ENCODE measurements at places on chromosomes 11 and 22.
A peak's percentile ranks its signal among the peaks of the same experiment; 100 is the strongest.

GRCh38 chr22:29012101-29012433 lies 49.6 kb downstream of the C22orf31 start:
- DNase-seq, result no peak

DNA sequence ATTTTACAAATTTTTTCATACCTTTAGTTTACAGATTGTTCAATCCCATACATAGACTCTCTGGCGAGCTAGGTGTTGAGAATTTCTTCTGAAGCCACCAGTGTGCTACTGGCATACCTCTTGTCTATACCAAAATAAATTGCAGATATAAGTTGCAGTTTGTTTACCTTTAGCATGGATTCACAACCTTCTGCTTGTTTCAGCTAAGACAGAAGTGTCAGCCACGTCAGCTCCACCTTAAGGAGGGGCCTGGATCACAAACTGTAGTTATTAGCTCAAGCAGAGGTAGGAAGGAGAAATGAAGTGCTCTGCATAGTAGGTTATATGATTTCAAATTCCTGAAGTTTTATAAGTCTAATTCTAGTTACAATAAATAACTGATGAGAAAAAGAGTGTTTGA lies at the start of gene NXPE4:
TSS of gene NXPE4 (minus strand) at position 216 of the 400 bp plus-strand sequence. CDS start 1,027 bp downstream, outside the sequence.
- no peak for DNase-seq

- no peak for DNase-seq
Observed at GRCh38 chr11:121109916-121110586, 9.0 kb downstream of the TECTA start.

DNA sequence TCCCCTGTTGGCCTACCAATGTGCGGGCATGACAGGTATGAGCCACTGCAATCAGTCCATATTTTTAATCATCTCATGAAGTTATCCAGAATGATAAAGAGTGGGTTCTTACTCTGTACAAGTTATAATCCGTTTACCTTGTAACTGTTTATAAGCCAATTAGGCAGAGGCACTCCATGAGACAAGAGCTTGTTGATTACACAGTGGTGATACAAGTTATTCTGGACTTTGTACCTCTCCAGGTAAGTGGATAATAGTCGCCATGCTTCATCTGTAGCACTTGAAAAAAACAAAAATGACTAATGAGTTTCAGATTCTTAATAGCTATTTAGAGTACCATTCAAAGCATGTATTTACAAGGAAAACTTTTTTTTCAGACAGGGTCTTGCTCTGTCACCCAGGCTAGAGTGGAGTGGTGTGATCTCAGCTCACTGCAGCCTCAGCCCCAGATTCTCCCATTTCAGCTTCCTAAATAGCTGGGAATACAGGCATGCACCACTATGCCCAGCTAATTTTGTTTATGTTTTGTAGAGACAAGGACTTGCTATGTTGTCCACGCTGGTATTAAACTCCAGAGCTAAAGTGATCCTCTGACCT lies 17.7 kb upstream of the FNBP4 start:
- no peak for DNase-seq

DNA sequence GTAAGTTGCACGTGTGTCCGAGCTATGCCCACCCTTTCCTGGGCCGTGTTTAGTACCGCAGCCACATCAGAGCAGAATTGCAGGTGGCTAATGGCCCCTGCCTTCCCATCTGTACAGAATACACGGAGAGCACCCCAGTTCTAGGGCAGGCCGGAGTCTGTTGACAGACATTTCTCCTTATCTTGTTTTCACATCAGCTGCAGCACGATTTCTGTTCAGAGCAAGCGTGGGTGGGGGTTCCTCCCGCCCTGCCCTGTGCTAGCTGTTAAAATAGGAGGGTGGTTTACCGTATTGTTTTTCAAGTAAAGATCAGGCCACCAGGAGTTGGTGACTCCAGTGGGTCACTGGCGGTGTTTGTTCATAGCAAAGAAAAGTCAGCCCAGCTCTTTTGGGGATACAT lies 41.1 kb downstream of the UBASH3B start:
- no peak for DNase-seq

DNA sequence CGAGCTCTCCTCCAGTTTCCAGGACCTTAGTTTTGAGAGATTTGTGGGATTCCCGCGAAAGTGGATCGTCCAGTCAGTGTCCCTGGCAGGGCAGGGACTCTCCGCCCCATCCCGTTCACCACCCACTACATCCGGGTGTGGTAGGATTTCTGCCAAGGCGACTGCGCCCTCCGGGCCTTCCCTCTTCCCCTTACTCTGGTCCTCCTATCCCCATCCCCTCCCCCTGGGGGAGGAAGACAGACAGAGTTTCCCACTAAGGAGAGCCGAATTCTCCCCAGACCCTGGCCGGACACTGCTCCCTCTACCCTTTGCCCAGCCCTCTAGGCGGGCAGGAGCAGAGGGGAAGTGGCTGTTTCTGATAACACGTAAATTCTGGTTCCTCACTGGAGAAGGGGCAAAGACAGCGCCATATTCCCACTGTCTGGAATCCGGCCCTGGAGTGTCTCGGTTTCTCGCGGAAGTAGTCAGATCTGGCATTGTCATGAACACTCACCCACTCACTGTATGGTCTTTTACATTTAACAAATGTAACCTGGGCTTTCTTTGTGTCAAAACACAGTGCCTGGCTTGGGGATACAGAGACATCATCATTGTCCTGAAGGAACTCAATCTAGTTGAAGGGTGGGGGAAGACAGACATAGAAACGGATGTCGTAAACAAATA lies 1.1 kb upstream of the NECTIN1 start:
- DNase-seq, result no peak

GRCh38 chr11:92259861-92260260 lies 35.2 kb downstream of the FAT3 start:
- no peak for DNase-seq

- no peak for DNase-seq
Observed at GRCh38 chr11:70317581-70318305, 47.3 kb downstream of the PPFIA1 start.

- DNase-seq, result no peak
Observed at GRCh38 chr11:14541192-14541947, 21.2 kb upstream of the PSMA1 start.

GRCh38 chr11:11740073-11740702 lies 101.6 kb upstream of the USP47 start:
- no peak for DNase-seq

DNA sequence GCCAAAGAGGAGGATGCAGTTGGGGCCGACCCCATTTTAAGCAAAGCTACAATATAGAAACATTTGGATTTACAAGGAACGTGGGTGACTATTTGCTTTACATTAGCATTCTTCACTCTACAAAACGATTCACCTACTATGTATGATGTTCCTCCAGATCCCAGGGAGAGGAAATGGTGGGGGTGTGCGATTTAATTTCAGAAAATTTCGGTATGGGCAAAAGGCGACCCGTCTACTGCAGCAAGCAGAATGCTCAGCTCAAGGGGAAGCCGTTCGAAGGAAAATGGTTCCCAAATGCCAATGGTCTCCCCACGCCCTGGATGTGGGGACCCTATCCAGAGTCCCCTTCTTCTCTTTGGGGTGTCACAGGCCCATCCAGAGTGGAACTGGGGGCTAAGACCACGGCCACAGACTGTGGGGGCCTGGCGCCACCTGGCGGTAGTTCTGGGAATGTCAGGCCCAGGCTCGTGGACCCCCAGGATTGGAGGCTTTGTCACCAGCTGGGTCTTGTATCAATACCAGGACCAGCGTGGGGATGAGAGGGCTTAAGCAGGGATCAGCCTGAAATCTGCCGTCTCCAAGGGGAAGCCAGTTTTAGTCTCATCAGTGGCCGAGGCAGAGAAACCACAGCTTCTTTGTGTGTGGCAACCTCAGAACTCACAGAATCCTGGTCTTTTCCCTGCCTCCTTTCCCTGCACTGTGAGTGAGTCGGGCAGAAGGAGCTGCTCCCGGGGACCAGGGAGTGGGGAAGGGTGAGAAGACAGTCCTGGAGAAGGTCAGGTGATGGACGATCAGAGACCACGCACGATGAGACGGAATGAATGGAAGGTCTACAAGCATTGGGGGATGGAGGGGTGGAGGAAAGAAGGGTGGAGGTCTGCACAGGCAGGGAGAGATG lies 8.4 kb downstream of the LRRC10B start:
- no peak for DNase-seq

- DNase-seq, result no peak
Observed at GRCh38 chr11:19777039-19777376, 64.4 kb downstream of the NAV2 start.

DNA sequence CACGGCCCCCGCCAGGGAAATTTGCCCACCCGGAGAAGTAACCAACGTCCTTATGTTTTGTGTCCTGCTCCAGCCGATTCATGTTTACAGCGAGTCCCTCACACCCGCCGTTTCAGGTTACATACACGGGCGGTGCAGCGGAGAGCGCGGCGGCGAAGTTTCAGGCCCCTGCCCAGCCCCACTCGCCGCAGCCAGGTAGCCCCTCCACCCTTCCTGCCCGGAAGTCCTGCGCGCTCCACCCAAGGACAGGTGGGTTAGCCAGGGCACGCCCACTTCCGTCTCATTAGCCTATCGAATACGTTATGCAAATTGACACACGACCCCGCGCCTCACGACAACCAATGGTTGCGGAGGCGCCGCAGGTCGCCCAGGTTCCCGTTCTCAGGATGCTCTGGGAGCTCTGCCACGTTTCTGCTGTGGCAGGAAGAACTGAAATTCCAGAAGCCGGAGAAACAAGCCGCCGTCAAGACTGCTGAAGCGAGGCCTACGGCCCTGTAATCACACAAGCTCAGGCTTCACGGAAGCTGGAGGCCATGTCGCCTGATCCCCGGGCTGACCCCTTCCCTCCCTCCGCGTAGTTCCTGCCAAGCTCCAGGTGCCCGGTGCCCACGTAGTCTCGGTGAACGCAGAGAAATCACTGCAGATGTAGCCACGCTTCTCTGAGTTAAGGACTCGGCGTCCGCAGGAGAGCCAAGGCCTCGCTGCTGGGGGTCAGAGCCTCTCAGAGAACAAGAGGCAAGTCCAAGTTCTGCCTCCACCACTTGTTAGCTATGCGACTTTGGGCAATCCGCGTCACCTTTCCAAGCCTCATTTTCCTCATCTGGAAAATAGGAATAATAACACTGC lies 22.4 kb upstream of the MYH9 start:
- no peak for DNase-seq

- DNase-seq, result no peak
Observed at GRCh38 chr22:48742556-48743343, 1084.9 kb downstream of the BRD1 start.

GRCh38 chr11:128511712-128512111 lies 75.6 kb downstream of the ETS1 start:
- no peak for DNase-seq

DNA sequence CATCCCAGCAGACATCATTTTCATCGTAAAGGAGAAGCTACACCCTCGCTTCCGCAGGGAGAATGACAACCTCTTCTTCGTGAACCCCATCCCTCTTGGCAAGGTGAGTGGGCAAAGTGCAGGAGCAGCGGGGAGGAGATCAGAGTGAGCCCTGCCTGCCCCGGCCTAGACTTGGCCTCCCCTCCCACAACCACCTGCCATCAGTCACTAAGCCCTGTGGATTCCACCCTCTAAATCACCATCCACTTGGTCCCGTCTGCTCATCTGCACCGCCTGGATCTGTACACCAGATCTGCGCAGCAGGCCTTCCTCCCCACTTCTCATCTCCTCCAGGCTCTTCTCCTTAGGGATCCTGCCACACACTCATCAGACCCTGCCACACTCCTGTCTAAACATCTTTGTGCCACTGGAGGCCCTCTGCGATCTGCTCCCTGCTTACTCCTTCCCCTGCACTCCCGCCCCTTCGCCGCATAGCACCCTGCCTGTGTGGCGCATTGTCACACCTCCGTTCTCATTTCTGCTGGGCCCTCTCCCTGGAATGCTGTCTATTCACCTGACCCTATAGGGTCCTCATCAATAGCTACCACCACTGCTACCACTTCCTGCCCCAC lies 14.2 kb downstream of the UCP2 start:
- no peak for DNase-seq

- DNase-seq, result no peak
Observed at GRCh38 chr22:37088108-37088605, 21.4 kb downstream of the TMPRSS6 start.

GRCh38 chr11:31940371-31941037 lies 129.4 kb upstream of the PAX6 start:
- DNase-seq, result peak; percentile 42

GRCh38 chr11:72336163-72336562 lies 92.2 kb upstream of the PHOX2A start:
- no peak for DNase-seq

GRCh38 chr11:17906436-17906835 lies 106.4 kb downstream of the SERGEF start:
- no peak for DNase-seq

GRCh38 chr22:40525250-40525884 lies 111.2 kb downstream of the MRTFA start:
- no peak for DNase-seq

- DNase-seq, result no peak
Observed at GRCh38 chr22:49892226-49892899, 25.9 kb downstream of the ALG12 start.

- DNase-seq, result no peak
Observed at GRCh38 chr22:23856721-23857605, 712 bp upstream of the SLC2A11 start.

DNA sequence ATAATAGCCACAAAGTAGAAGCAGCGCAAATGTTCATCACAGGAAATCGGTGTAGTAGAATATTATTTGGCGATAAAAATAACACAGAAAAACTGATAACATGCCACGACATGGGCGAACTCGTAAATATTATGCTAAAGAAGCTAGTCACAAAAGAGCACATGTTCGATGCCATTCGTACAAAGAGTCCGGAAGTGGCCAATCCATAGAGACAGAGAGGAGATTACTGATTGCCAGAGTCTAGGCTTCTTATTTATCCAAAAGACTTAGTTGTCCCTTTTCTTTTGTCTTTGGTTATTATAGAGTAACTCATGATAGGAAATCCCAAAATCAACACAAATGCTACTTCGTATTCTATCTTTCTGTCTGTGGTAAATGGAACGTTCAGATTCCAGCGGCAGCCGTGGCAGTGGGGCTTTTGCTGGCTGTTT lies 56.5 kb downstream of the MED15 start:
- no peak for DNase-seq

GRCh38 chr11:11724994-11725393 lies 103.2 kb upstream of the GALNT18 start:
- no peak for DNase-seq

- DNase-seq, result no peak
Observed at GRCh38 chr11:57527056-57527631, 3.4 kb downstream of the TIMM10 start.

GRCh38 chr22:30270832-30271231 lies 4.2 kb upstream of the OSM start:
- DNase-seq, result no peak

GRCh38 chr11:14331476-14332136 lies 27.4 kb downstream of the RRAS2 start:
- no peak for DNase-seq

DNA sequence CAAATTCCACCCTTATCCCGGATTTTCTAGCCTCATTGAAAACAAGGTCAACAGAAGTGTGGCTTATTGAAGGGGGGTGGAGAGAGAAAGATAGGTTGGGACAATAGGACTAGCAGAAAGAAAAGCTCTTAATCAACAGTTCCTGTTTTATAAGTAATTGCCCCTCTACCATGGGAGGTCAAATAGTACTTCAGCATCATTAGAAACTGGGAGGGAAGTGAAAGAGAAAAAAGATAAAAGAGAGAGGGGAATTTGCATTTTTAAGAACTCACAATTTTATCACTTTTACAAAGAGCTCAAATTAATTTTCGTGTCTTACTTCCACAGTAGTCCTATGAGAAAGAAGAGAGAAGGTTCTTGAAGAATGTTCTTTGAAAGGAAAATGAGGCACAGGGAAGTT lies 89.2 kb downstream of the AMOTL1 start:
- DNase-seq, result no peak

GRCh38 chr11:128271401-128271800 lies 316.0 kb downstream of the ETS1 start:
- DNase-seq, result no peak

- DNase-seq, result no peak
Observed at GRCh38 chr11:122701143-122701542, 45.6 kb downstream of the UBASH3B start.
